ENCODE measurements at places on chromosomes 1 and 21. TPM values are rescaled to one million over a fixed set of nuclear protein-coding genes. Genes with fewer than 3 reads are reported as not detected.

AMY1C gene
- polyA plus RNA-seq, result 0.73 TPM

DNA sequence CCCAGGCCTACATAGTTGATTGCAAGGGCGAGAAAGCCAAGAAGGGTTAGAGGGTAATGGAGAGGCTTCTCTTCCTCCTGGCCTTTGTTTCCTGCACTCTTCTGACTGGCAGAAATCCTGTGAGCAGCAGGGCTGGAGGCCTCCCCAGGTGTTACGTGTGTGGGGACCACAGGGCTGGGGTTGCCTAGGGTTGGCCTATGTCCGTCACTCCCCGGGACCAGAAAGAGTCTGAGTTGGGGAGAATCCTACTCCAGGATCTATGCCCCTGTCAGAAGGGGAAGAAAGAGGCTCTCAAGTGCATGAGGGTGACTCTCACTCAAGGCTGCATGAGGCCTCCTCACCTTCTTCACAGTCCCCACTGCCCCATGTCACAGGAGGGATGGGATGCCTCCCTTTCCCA lies 38.5 kb downstream of the IGFN1 start:
- DNase-seq, result no peak

DNA sequence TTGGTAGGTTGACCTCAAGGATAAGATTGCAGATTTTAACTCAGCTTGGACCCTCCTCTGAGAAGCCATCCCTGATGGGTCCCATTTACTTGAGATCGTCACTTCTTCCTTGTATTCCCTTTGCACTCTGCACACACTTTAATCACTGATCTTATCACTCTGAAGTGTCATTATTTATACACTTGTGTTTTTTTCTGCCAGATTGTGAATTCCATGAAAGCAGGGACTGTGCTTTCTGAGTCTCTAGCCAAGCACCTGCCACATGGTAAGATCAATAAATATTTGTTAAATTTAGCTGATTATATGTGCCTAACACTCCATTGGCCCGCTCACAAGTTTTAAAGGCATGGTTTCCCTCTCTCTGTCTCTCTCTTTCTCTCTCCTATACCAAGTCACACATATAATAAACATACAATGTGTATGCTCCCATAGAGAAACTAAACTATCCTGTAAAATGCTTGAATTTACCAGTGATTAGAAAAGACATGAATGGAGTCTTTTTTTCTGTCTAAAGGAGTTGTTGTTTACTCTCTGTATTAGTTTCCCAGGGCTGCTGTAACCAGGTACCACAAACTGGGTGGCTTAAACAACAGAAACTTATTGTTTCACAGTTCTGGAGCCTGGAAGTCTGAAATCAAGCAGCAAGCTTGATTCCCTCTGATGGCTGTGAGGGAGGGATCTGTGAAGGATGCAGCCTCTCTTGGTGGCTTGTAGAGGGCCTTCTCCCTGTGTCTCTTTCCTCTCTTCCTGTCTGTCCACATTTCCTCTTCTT lies 105.2 kb upstream of the GADD45A start:
- DNase-seq, result no peak

NBPF11 gene
- polyA plus RNA-seq, result 32.1 TPM

DNA sequence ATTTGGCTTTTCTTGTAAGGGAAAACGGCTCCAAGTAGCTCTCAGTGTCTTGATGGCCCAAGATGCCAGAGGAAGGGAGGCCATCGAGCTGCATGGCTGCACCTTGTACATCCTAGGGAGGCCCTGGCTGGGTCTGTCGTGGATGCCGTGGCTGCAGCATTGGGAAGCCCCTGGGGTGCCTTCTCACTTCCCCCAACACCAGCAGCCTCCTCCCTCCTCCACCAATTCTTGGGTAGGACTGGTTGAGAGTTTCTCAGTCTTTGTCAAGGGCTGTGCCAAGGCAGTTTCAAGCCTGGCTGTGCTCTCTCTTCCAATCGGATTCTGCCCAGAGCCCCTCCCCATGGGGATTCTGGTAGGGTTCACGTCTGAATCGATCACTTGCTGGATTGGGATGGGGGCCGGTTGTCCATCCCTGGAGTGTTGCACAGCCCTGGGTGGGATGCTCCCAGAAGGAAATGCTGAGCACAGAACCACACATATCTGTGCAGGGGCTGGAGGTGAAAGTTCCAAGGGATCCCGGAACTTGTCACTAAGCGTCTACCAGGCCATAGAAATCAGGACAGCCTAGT lies 14.0 kb upstream of the SPSB1 start:
- no peak for DNase-seq

- peak; percentile 10 for DNase-seq
Measured at GRCh38 chr1:13494025-13494424, 19.8 kb downstream of the LRRC38 start.

DNA sequence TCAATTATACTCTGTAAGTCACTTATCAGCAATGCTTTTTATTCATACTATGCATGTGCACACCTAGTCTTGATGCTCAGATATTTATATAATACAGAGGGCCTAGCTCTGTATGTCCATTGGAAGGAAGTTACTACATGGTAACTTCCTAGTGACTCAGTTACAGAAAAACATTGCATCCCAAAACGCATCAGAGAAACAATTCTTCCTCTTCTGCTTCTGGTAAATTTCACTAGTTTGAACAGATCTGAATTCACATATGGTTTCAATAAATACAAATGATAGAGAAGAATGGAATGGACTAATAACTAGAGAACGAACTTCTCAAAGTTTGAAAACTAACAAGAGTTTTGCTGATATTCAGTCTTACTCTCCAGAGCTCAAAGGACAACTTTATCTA lies 811.3 kb upstream of the ADGRL2 start:
- DNase-seq, result no peak

DNA sequence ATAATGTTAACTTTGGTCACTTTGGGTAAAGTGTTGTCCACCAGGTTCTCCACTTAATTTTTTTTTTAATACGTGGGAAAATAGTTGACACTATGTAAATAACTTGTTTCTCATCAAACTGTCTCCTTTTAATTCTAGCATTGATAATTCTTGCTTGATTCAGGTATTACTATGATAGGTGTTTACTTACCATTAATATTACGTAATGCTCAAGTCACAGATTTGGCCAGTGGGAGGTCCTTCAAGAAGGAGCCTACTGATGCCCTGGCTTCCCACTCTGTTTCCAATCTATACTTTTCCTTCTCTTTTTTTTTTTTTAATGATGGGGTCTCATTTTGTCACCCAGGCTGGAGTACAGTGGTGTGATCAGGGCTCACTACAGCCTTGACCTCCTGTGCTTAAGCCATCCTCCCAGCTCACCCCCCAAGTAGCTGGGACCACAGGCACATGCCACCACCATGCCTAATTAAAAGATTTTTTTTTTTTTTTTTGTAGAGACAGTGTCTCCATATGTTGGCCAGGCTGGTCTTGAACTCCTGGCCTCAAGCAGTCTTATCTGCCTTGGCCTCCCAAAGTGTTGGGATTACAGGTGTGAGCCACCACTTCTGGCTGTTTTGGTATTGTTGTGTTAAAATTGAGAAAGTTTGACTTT lies 29.9 kb downstream of the YTHDF2 start:
- no peak for DNase-seq

DNA sequence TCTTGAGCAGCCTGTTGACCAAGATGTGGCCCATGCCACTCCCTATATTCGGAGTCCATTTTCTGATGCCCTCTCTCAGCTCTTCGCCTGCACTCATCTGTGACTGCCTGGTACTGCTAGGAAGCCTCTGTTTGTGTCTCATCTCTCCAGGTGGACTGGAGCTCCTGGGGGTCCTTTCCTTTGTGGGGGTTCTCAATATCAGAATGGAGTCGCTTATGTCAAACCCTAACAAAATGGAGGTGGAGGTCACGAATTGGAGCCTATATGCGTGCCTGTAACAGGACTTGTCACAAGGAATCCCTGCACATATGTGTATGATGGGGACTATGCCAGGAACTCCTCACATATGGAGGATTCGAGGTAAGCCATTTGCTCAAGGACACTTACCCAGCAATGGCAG lies 46.7 kb upstream of the ATP5PO start:
- no peak for DNase-seq

GRCh38 chr1:89901957-89902669 lies 81.3 kb downstream of the LRRC8D start:
- DNase-seq, result no peak

DNA sequence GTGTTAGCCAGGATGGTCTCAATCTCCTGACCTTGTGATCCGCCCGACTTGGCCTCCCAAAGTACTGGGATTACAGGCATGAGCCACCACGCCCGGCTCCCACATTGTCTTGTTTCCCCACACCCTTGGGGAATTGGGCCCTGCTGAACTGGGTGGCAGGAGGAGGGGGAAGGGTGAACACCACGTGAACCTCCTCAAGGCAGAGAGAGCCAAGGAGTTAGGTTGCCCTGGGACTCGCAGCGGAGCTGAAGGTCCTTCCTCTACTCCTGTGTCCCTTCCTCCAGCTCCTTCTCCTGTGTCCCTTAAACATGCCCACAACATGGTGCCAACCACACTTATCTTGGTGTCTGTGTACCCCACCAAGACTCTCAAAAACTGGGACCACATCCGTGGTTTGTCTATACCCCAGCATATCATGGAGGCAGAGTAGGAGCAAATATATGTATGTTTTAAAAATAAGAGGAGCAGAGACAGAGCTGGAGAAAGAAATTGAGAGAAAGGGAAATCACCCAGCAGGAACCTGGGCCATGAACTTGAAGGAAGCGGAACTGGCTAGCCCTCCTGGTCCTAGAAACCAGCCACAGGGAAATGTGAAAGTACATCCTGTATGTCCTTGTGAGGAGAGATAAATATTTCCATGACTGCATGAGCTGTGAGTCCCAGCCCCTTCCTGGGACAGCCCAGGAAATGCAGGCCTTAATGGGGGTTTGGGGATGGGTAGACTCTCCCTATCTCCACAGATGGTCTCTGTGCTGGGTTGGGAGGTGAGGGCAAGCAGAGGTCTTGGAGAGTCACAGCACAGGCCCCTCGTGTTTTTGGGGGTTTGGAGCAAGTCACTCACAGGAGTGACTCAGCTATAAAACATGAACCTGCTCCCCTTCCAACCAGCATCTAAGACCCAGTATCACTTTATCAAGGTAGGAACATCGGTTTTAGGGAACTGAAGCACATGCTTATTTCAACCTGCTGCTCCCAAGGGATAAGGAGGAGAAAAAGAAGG lies 9.4 kb upstream of the TAL1 start:
- no peak for DNase-seq

DNA sequence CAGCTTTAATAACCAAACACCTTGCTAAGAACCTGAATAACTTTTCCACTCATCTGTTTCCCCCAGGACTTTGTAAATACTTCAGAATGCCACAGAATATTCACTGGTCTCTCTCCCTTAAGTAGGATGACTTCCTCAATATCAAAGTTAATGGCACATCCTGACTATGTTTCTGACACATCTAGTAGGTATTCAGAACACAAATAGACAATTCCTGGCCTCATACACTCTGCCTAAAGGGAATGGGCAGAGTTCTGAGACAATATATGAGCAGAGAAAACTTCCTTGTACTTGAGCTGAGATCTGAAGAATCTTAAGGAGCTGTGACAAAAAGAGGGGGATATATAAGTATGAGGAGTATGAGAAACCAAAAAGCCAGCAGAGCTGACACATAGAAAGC lies 34.8 kb downstream of the ANKRD13C start:
- no peak for DNase-seq

TMPRSS3 gene
- 0.76 TPM for polyA plus RNA-seq

DNA sequence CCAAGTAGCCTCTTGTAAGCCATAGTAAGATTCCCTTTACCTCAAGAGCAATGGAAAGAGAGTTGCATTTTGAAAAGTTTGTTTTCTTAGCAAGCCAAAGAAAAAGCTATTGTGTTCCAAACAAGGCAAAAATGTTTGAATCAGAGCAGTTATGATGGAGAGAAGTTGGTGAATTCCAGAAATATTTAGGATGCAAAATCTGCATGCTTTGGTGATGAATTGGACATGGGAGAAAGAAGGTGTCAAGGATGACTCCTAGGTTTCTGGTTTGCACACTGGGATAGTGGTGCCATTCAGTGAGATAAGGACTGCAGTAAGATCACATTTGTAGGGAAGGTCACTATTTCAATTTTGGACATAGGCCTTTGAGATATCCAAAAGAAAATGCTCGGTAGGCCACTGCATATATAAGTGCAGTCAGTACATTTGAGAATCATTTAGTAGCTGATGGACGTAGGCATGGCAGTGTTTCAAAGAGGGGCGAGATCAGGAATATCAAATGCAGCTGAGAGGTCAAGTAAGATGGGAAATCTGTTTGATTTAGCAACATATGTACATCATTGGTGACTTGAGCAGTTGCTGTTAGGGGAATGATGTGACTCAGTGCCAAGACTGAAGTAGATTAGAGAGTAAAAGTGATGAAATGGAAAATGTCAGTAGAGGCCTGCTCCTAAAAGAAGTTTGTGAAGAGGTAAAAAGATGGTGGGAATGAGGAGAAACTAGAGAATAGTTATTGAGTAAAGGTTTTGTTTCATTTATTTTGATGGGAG lies 33.9 kb upstream of the GPR25 start:
- no peak for DNase-seq

STXBP3 gene
- 51.5 TPM for polyA plus RNA-seq

DNA sequence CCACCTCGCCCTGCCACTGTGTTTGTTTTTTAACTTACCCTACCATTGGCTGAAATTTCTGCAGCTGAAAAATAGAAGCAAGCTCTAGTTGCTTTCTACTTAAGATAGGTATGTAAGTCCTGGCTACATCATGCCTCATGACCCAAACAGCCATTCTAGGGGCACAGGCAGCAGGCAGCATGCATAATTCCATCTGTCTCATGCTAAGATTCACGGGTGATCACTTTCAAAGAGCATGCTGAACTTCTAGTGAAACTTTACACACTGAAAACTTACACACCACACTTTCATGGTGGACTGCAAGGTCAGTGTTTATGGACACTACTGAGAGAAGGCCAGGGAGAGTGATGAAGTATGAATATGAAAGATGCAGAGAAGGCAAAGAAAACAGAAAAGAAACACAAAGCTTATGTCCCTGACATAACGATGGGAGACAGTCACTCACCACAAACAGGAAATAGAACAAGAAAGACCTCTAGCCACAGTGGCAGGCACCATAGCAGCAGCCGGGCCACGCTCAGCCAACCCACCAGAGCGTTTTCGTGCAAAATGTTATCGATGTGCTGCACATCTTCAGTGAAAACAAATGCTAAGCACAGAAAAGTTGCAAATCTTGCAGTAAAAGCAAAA lies 102.3 kb upstream of the TIAM1 start:
- DNase-seq, result no peak

- DNase-seq, result no peak
Measured at GRCh38 chr1:167492481-167492910, 25.8 kb downstream of the CD247 start.

FAM3B gene
- 12.0 TPM for polyA plus RNA-seq

DNA sequence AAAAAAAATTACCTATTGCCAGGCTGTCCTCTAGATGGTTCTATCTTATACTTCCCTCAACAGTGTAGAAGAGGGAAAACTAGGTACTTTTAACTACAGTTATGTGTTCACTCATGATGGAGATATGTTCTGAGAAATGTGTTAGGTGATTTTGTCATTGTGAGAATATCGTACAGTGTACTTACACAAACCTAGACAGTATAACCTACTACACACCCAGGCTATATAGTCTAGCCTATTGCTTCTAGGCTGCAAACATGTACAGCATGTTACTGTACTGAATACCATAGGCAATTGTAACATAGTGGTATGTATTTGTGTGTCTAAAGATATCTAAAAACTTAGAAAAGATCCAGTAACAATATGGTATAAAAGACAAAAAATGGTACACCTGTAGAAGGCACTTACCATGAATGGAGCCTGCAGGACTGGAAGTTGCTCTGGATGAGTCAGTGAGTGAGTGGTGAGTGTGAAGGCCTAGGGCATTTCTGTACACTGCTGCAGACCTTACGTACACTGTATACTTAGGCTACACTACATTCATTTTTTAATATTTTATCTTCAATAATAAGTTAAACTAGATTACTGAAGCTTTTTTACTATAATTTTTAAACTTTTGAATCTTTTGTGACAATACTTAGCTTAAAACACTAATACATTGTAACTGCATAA lies 13.2 kb downstream of the MGST3 start:
- no peak for DNase-seq
